ENCODE measurements at places on chromosomes 3 and 15.

DNA sequence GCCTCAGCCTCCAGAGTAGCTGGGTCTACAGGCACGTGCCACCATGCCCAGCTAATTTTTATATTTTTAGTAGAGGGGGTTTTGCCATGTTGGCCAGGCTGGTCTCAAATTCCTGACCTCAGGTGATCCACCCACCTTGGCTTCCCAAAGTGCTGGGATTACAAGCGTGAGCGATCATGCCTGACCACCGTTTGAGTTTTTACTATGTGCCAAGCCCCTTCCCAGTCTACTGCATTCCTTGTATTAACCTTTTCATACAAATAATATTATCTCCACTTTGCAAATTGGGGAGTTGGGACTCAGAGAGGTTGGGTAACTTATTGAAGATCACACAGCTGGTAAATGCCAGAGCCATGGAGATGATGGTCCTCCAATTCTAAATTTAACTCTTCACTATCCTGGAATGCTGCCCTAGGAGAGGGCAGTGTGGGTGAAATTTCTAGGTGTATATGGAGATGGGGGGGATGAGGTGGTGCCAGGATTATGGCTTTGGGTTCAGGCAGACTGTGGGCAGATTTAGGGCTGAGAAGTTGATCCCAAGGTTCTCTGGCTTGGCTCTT lies 1.0 kb upstream of the PXK start:
- DNase-seq = no peak

- no peak for DNase-seq
Measured at GRCh38 chr3:141414800-141415462, 46.6 kb downstream of the ZBTB38 start.

DNA sequence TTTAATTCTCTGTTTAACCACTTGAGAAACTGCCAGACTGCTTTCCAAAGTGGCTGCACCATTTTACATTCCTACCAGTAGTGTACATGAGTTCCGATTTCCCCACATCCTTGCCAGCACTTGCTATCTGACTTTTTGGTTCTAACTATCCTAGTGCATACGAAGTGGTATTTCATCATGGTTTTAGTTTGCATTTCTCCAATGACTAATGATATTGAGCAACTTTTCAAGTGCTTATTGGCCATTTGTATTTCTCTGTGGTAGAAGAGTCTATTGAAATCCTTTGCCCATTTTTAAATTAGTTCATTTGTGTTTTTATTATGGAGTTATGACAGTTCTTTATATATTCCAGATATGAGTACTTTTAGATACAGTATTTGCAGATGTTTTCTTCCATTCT lies 247.8 kb downstream of the GABRB3 start:
- DNase-seq = no peak

DNA sequence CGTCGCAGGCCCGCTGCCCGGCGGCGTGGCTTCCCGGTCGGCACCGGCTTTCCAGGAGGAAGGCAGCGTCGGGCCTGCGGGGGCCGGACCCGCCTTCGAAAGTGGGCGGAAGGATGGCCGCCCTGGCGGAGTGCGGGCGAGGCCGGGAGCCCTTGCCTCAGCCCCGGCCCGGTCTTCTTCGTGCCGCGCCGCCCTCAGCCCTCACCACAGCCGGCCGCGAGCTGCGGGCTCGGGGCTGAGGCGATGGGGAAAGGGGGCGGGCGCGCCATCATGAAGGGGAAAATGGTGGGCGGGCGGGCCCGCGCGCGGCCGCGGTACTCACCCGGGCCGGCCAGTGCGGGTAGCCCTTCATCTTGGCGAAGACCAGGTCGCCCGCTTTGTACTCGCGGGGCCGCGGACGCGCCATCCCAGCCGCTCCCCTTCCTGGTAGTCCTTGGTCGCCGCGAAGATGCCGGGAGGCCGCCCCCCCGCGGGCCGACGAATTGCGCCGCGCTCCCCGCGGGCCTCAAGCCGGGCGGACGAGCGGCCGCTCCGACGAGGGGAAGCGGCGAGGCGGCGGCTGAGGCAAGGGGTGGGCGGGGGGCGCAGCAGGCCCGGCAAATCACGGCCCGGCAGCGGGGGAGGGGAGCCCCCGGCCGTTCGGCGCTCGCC lies 489 bp downstream of the HDGFL3 start:
- DNase-seq = no peak

DNA sequence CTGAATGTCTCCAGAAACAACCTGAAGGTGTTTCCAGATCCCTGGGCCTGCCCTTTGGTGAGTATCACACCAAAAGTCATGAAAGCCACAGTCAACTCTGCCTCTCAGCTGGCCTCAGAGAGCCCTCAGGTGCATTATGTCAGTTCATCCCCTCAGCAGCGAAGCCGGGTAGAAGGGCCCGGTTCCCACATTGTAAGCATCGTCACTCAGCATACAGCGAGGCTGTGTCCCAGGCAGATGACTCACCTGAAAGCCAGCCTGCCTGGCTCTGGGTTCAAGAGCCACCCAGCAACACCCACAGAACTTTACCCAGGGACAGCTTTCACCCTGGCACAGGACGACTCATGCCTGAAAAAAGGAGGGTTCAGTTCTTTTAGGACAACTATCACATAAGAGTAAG lies 91.6 kb downstream of the LRRK1 start:
- no peak for DNase-seq

- no peak for DNase-seq
Measured at GRCh38 chr3:52437326-52438103, 7.4 kb downstream of the SEMA3G start.

DNA sequence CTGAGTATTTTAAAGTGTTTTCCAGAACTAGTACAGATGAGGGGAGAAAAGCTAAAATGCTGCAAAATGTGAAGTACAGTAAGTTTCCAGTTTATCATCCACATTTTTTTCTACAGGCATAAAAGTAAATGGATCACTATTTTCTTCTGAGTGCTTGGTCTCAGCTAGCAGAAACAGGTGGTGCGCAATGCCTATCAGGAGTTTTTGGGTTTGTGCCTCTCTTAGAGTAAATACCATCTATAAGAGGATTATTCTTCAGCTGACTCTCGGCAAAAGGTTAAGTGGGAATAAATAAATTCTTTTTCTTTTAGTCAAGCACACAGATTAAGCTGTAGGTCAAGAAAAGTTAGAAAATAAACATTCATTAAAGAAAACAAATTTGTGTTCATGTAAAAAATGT lies 1027.7 kb downstream of the PLOD2 start:
- DNase-seq = no peak

DNA sequence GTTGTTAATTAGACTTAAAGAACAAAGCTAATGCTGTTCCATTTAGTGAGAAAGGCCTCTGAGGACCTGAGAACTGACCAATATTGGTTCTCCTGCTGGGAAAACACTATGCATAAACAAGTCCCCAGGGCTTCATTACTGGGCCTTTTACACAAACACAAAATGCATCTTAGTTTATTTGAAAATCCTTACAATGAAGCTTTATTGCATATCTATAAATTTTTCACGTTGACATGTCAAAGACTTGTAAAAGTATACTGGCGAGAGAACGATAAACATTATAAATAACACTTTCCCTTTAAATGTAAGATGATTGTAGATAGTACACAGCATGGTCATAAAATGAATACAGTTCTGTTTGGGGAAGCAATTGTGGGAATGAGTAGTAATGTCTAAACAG lies 151.7 kb downstream of the ROBO2 start:
- no peak for DNase-seq

DNA sequence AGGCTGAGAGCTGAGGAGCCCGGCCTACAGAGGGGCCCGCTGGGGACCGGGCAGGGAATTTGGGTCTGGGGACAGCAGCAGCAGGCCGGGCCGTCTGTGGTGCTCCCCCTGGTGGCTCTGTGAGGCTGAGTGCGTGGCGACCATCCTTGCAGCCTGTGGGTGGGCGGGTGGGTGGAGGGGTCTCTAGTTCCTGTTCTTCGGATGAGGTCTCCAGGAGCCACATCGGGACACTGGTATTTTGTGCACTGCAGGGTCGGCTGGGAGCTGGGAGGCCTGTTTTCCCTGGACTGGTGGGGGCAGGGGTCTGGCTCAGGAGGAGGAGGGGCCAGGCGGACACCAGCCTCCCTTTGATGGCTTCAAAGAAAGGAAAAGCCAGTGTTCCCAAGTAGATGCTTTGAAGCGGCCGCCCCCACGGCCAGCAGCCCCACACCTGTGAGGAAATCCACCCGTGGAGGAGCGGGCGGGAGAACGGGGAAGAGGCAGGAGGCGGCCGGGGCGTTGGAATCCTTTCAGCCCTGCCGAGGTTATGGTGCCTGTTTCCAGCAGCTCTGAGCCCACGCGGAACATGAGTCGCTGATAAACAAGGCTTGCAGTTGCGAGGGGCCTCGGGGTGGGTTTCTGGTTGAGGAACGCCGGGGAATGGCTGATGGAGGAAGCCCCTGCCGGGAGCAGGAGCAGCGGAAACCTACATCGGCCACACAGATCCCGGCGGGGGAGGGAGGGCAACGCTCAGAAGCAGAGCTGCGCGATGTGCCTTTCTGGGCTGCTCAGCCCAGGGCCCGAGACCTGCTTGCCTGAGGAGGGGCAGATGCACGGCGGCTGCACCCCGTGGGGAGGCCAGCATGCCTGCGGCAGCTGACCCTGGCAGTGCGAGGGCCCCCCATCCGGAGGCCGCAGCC lies 154.3 kb downstream of the NSMCE3 start:
- DNase-seq = no peak

GRCh38 chr15:66729331-66729951 lies 27.4 kb downstream of the SMAD6 start:
- no peak for DNase-seq

DNA sequence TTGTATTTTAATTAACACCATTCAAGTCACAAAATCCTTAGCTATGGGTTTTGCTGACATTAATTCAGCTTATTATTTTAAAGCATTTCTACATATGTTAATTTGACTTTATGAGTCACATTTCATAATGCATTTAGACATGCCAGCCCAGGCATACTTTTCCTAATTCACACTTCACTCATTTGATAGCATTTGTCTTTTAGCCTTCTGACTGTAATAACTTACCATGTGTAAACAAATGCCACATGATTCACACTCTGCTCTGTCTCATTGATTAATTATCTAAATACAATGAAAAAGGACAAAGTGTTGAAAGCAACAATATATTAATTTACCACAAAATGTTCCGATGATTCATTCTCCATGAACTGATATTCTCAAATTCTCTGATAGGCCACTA lies 927.8 kb upstream of the EPHA6 start:
- no peak for DNase-seq

DNA sequence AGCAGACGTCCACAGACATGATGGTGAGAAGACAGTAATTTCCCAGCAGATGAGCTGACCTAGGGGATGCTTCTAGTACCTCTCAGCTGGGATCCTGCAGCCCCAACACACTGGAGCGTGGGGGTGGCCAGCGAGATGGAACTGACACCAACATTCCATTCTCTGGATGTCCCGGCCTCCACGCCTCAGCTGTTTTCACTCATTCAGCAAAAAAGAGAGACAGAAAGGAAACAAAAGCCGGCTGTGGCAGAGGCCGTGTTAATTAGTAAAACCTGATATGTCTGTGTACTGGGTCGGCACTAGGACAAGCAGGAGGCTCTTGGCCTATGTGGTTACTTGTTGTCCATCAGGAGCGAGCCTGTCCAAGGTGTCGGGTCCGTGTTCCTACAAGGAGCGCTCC lies 82.6 kb upstream of the MYZAP start:
- no peak for DNase-seq

DNA sequence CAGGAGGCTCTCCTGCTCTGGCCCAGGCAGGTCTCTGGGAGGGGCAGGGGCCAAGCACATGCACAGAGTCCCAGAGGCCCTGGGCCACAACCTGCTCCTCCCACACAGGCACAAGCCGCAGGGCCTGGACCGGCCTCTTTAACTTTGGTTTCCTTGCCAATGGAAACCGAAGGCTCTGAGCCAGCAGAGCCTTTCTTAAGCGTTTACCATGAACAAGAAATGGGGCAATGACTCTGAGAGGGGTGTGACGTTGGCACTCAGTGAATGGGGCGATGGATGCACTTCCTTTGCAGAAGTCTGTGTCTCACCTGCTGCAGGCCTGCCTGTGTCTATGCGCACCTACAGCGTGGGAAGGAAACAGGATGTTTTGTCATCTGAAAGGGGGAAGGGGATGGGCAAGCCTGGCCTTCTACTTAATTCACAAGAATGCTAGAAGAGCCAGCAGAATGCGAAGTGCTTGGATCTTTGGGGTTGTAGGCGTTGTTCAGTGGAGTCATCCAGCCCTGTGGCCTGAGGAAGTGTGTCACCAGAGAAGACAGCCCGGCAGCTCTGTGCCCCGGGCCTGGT lies 41.8 kb downstream of the IFT122 start:
- DNase-seq = no peak

DNA sequence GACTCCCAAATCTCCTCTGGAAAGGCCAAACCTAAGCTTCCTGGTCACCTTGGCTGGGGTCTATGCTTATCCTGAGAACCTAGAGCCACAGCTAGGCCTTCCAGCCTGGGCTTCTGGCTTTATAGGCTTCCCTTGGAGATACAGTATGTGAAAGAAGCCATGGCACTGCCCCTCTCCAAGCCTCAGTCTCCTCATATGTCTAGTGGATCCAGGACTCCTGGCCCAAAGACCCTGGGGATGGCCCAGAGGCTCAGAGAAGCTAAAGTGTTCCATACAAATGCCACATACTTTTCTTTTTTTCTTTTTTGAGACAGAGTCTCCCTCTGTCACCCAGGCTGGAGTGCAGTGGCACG lies 8.6 kb downstream of the ACAA1 start:
- DNase-seq = no peak

GRCh38 chr15:78127882-78128281 lies 3.4 kb downstream of the CIB2 start:
- no peak for DNase-seq

- no peak for DNase-seq
Measured at GRCh38 chr3:108820586-108820985, 2.0 kb upstream of the TRAT1 start.

DNA sequence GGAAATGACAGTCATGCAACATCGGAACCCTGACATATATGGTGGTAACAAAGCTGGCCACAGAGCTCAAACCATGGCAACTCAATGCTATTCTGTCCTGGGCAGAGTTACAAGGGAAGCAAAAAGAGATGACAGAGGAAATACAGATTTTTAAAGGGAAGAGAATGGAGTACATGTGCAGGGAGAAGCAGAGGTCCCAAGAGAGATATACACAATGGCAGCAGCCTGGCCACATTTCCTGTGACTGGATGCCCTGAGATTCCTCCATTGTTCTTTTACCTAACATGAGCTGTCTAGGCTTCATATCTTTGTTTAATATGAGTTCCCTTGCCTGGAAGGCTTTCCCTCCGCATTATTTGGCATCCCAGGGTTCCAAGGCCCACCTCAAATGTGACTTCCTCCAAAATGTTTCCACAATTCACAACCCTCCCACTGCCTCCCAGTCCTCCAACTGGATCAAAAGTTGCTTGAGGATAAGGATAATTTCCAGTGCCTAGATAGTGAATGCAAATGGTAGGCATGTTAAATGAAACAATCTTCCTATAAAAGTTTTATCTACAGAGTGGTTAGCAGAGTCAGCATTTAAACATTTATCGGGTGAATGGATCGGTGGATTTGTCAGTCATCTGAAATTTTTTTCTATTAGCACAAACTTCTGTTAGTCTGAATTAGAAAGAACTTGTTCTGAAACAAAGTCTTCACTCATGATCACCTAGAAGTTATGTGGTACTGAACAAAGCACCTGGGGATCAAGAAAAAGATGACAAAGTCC lies 86.2 kb downstream of the DHX30 start:
- DNase-seq = no peak

Measured in GF-D8 (cell line).